ENCODE measurements at places on chromosomes 1 and 21. TPM values are rescaled to one million over a fixed set of nuclear protein-coding genes. Genes with fewer than 3 reads are reported as not detected.

The C1orf141 gene
- not detected for total RNA-seq

The LCE2A gene
- total RNA-seq: not detected

The PLPPR4 gene
- total RNA-seq: 0.12 TPM

The PRAMEF1 gene
- total RNA-seq: not detected

The KIF21B gene
- total RNA-seq: 0.12 TPM

The USH2A gene
- not detected for total RNA-seq

The PRAMEF13 gene
- not detected for total RNA-seq

The RGS5 gene
- total RNA-seq: 13.4 TPM

The SPATA17 gene
- total RNA-seq: 5.0 TPM

The NID1 gene
- total RNA-seq: 323 TPM

The CTTNBP2NL gene
- total RNA-seq: 11.1 TPM

The RIMKLA gene
- not detected for total RNA-seq

The SLC44A5 gene
- 0.26 TPM for total RNA-seq

The SLAMF1 gene
- total RNA-seq: not detected

The OLFML2B gene
- 3.4 TPM for total RNA-seq

The RGS1 gene
- total RNA-seq: not detected

The TSPEAR gene
- total RNA-seq: not detected

The FTCD gene
- total RNA-seq: 1.4 TPM

The CYB561D1 gene
- total RNA-seq: 7.4 TPM

The DNASE2B gene
- not detected for total RNA-seq

The ZBTB18 gene
- total RNA-seq: 7.0 TPM

The PADI6 gene
- not detected for total RNA-seq

The PPFIA4 gene
- total RNA-seq: 2.4 TPM

The COL6A1 gene
- total RNA-seq: 5,608 TPM

The CCDC185 gene
- total RNA-seq: not detected

The SPRR5 gene
- not detected for total RNA-seq

The DMBX1 gene
- not detected for total RNA-seq

The RXRG gene
- not detected for total RNA-seq

The SYT14 gene
- total RNA-seq: 0.35 TPM

The SLC45A1 gene
- 2.8 TPM for total RNA-seq

The TMCC2 gene
- total RNA-seq: 2.7 TPM

The CCDC27 gene
- not detected for total RNA-seq

The FNBP1L gene
- total RNA-seq: 11.8 TPM

The PLA2G2D gene
- not detected for total RNA-seq

The RIPPLY3 gene
- total RNA-seq: not detected

The BATF3 gene
- 2.1 TPM for total RNA-seq

The NOS1AP gene
- not detected for total RNA-seq

The THEMIS2 gene
- 3.2 TPM for total RNA-seq

The MATN1 gene
- total RNA-seq: under 0.01 TPM

The DEPDC1 gene
- 0.43 TPM for total RNA-seq

The KRTAP12-2 gene
- not detected for total RNA-seq

The PPIAL4G gene
- not detected for total RNA-seq

The ROR1 gene
- 93.1 TPM for total RNA-seq

The PLA2G2F gene
- total RNA-seq: not detected

The CCT8 gene
- 154 TPM for total RNA-seq

The ARHGEF16 gene
- 0.23 TPM for total RNA-seq

The KRTAP19-1 gene
- not detected for total RNA-seq

The ANGPTL7 gene
- total RNA-seq: 0.43 TPM
